PC-3 (cell line): ENCODE measurements at places on chromosomes 12 and 14. TPM values are rescaled to one million over a fixed set of nuclear protein-coding genes. Genes with fewer than 3 reads are reported as not detected.

Gene CFAP251
- total RNA-seq: 3.2 and 11.5 TPM in 2 replicates

Gene CCDC60
- total RNA-seq: not detected in 2 replicates

Gene MYH6
- total RNA-seq: not detected in 2 replicates

Gene FLRT2
- total RNA-seq: 0.07 TPM in 1 of 2 replicates, not detected in the other

Gene SPATA7
- total RNA-seq: 2.8 and 3.9 TPM in 2 replicates

Gene SMIM41
- not detected in 2 replicates for total RNA-seq

Gene AQP5
- not detected in 2 replicates for total RNA-seq

Gene DLGAP5
- total RNA-seq: 94.1 and 97.9 TPM in 2 replicates

Gene SIX1
- 16.5 and 18.2 TPM in 2 replicates for total RNA-seq

Gene MGAT4C
- total RNA-seq: not detected in 2 replicates

Gene STAC3
- total RNA-seq: 1.4 and 1.8 TPM in 2 replicates

Gene IFNG
- total RNA-seq: not detected in 2 replicates

Gene RNASE3
- total RNA-seq: not detected in 2 replicates

Gene SMIM10L1
- total RNA-seq: 9.4 and 9.7 TPM in 2 replicates

Gene FSCB
- 0.12 and 0.15 TPM in 2 replicates for total RNA-seq

Gene GARIN6
- not detected in 2 replicates for total RNA-seq

Gene FAM186B
- total RNA-seq: 0.80 and 1.1 TPM in 2 replicates

Gene TAS2R42
- not detected in 2 replicates for total RNA-seq

Gene RHEBL1
- total RNA-seq: 4.2 and 5.0 TPM in 2 replicates

Gene KCNC2
- total RNA-seq: not detected in 2 replicates

Gene LALBA
- total RNA-seq: not detected in 2 replicates

Gene CLEC1B
- total RNA-seq: not detected in 2 replicates

Gene PTPRR
- 2.3 and 3.1 TPM in 2 replicates for total RNA-seq

Gene SLC7A7
- total RNA-seq: not detected in 2 replicates

Gene SERPINA3
- not detected in 2 replicates for total RNA-seq

Gene SERPINA12
- total RNA-seq: not detected in 2 replicates

Gene NELL2
- 0.80 TPM in 1 of 2 replicates, not detected in the other for total RNA-seq

Gene TIMELESS
- 26.5 and 29.5 TPM in 2 replicates for total RNA-seq

Gene PAWR
- total RNA-seq: 141 and 214 TPM in 2 replicates

Gene IL23A
- 17.5 and 18.2 TPM in 2 replicates for total RNA-seq

Gene CCDC88C
- total RNA-seq: 19.7 and 27.4 TPM in 2 replicates

Gene GLIPR1L2
- not detected in 2 replicates for total RNA-seq

Gene PSMB11
- total RNA-seq: not detected in 2 replicates

Gene RND1
- total RNA-seq: 7.6 and 8.3 TPM in 2 replicates

Gene NEUROD4
- not detected in 2 replicates for total RNA-seq

Gene ASB2
- total RNA-seq: 0.12 and 0.22 TPM in 2 replicates
